ENCODE measurements at places on chromosomes 11 and 22.

DNA sequence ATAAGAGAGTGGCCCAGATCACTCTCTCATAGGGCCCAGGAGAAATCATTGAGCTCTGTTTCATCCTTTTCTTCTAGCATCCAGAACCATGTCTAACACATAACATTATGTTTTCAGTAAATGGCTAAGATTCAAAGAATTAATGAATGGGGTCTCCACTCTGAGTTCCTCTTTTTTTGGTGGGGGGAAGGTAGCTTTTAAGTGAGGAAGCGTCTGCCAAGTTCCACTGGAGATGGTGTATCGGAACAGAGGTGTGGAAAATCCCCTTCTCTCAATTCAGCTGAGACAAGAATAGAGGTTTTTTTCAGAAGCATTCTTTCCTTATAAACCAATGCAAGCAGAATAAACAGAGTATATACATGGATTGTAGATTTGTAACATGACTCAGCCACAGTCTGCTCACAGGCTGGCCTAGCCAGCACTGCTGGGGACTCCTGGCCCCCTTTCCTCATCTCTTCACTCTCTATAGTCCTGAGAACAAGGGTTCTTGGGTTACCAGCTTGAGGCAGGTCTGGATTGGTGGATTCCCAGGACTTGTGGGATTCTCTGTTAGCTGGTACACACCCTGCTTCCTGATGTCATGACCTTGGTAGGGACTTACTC is 97.2 kb downstream of the TRAF6 start:
- DNase-seq: no peak

DNA sequence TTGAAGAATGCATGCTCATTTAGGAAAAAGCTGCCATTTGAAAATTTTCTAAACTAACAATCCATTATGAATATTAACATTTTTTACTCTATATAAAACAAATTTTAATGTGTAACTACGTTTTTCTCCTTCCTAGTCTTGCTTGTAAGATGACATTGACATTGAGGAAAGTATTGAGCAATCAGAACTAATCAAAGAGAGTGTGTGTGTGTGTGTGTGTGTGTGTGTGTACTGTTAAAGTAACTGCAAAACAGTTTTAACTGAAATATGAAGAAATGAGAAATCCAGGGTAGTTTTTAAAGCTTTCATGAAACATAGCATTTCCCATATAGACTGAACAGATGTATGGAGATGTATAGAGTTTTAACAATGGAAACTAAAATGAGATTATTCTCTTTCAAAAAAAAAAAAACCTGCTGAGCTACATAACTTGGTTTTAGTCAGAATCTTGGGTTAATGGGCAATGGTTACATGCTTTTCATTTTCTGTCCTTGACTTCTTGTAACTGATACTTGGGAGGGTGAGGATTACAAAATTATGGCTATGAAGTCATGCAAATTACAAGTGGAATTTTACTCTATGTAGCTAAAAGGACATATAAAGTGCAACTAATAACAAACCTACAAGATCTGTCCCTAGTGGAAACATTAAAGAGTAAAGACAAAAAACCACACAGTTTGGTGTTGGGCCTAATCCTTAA is 2.0 kb downstream of the PDGFD start:
- no peak for DNase-seq

- no peak for DNase-seq
Measured at GRCh38 chr11:124551189-124551588, 7.7 kb upstream of the OR8B12 start.

- no peak for DNase-seq
Measured at GRCh38 chr11:110968348-110969062, 256.3 kb upstream of the ARHGAP20 start.

- DNase-seq: peak; percentile 42
Measured at GRCh38 chr11:61067782-61068446, 34.4 kb upstream of the CD5 start.

DNA sequence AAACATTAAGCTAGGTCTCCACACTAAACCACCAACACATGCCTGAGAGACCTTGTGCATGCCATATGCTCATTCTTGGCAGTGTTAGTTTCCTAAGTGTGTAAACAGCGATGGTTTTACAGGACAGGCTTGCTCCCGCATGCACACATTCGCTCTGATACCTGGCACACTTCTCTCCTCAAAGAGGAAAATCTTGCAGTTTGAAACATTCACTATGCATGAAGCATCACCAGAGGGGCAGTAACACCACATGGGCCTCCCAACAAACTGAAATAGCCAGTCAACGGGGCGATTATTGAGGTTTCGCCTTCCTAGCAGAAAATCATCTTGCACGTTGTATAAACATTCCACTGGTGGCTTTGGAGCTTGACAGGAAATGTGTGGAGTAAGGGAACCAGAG is 52.6 kb downstream of the ABTB2 start:
- DNase-seq: no peak

- DNase-seq: no peak
Measured at GRCh38 chr11:72617080-72617762, 57.0 kb downstream of the PDE2A start.

Data from Peyer's patch (tissue), 4 donors.